ENCODE measurements at places on chromosomes 2 and 18.

DNA sequence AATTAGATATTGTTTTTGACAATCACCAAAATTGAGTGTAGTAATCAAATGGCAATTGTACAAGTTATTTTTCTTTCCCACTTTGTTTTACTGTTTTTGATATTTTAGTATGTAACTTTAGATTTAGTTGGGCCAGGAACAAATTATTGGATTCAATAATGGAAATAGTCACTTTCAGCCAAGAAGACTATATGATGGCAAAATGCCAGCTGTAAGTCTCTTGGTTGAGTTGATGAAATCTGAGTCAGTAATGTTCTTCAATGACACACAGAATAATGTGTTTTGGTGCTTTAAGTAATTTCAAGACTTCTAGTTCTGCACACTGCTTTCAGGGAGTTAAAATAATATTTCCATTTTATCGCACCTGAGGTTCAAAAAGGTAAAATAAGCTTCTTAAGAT lies 2022.0 kb upstream of the CELF4 start:
- DNase-seq, result no peak

- DNase-seq, result no peak
These were observed 90.3 kb downstream of the ROCK2 start for GRCh38 chr2:11254100-11254536.

DNA sequence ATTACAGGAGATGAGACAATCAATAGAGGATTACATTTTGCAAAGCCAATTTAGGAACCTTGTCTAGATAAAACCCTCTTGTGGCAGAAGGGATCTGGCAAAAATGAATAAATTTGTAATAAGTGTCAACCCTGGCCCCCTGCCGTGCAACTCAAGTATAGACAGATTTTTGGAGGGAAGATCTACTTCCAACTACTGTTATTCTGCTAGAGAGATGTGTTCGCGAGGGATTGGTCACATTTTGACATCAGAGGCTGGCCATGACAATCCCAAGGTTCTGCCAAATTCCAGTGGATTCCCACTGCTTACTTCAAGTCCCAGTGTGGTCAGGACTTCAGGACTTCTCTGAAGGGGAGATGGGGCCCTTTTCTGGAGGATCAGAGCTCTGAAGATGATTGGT lies 192.6 kb downstream of the SH3RF3 start:
- no peak for DNase-seq

- DNase-seq, result no peak
These were observed 54.7 kb downstream of the VWC2L start for GRCh38 chr2:214465363-214466146.

DNA sequence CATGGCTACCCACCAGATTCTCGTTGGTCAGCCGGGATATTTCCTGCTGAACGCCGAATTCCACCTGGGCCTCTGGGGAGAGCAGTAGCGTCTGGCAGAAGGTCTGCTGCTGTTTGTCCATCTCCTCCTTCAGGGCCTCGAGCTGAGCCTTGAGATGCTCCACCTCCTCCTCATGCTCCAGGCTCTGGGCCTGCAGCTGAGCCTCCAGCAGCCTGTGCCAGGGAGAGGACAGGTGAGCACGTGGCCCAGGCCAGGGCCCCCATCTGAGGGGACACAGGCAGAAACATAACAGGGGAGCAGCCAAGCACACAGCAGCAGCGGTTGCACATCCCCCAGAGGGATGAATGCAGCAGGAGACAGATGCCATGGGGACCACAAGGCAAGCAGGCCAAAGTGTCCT lies 40.1 kb upstream of the ACAA2 start:
- no peak for DNase-seq

DNA sequence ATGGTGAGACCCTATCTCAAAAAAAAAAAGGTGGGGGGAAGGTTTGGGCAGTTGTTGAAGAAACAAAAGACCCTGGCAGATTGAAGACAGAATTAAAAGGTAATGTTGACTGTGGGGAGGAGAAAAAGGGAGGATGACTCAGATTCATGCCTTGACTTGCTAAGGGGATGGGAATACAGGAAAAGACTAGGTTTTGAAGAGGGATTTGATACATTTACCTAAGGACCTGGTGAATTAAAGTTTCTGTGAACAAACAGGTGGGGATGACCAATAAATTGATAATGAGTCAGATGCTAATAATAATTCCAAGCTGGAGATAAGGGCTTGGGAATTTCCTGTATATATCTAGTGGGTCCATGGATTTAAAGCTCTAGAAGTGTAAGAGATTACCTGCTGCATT lies 27.6 kb downstream of the TTR start:
- no peak for DNase-seq

DNA sequence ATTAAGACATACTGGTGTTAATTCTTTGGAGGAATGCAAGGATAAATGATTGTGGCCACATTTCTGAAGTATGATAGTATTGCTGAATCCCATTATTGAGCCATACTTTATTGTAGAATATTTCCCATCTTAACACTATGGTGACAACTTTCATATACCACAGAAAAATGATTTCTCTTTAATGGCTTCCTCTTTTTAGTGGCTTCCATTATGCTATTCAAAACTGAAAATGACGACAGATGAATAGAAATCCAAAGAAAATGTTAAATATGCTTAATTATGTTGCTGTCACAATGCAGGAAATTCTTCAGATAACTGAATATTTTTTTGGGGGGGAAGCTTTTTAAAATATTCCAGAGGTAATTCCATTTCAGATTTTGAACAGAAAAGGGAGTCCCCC lies 88.9 kb upstream of the TMEM200C start:
- no peak for DNase-seq

DNA sequence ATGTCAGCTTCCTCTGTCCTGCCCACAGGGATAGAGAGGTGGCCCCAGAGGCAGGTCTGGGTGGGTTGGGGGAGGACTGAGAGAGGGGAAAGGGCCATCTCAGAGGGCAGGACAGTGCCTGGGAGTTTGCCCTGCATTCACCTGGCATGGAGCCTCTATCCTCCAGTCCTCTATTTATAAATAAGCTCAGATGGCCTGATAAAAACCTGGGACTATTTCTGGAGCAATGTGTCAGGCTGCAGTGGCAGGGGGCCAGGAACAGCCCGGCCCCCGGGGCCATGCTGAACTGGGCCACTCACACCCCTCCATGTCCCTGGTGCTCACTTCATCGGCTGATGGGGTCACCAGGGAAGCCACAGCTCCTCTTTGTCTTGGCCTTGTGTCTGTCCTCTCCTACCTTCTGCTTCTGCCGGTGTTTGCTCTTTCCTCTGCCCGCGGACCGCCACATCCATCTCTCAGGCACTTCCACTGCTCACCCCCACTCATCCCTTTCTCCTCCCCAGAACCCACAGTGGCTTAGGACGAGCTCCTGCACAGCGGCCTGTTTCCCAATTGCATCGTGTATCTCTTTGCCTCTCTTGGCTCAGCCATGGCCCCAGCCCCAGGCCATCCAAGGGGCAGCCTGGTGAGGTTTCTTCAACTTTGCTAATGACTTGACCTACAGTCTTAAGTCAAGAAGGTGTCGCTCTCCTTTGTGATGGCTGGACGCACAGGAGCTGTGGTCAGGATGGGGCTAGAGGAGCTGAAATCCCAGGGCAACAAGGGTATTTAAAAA lies 38.8 kb downstream of the SCTR start:
- DNase-seq, result no peak

GRCh38 chr2:12177455-12178288 lies 431.2 kb downstream of the LPIN1 start:
- no peak for DNase-seq

GRCh38 chr18:62152844-62153243 lies 34.0 kb downstream of the PIGN start:
- no peak for DNase-seq

- DNase-seq, result no peak
These were observed 267.7 kb downstream of the GLI2 start for GRCh38 chr2:121003391-121003790.

DNA sequence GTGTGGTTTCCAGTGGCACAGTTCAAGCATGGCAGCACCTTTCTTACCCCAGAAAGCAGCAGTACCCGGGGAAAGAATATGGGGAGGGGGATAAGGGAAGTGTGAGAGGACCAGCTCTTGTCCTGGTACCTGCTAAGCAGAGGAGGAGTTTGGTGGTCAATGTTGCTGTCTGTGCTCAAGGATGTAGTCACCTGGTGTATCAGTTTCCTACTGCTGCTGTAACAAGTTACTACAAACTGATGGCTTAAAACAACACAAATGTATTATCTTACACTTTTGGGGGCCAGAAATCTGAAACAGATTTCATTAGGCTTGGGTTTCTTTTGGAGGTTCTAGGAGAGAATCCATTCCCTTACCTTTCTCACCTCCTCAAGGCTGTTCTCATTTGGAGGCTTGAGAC lies 77.5 kb downstream of the VSNL1 start:
- DNase-seq, result no peak

- no peak for DNase-seq
These were observed 114.1 kb upstream of the PKDCC start for GRCh38 chr2:41933585-41934320.

DNA sequence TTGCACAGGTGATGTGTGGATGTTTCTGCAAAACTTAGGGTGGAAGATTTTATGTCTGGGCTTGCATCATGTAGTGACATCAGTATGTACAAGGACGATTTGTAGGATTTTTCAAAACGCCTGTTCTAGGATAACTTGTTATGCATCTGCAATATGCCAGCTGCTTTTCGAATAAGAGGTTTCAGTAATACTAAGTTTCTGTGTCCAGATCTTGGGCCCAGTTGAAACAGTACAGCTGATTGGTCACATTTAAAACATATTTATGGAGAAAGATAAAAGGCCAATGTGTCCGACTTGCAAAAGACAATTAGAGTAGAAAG lies 1.2 kb downstream of the PTPN4 start:
- no peak for DNase-seq

DNA sequence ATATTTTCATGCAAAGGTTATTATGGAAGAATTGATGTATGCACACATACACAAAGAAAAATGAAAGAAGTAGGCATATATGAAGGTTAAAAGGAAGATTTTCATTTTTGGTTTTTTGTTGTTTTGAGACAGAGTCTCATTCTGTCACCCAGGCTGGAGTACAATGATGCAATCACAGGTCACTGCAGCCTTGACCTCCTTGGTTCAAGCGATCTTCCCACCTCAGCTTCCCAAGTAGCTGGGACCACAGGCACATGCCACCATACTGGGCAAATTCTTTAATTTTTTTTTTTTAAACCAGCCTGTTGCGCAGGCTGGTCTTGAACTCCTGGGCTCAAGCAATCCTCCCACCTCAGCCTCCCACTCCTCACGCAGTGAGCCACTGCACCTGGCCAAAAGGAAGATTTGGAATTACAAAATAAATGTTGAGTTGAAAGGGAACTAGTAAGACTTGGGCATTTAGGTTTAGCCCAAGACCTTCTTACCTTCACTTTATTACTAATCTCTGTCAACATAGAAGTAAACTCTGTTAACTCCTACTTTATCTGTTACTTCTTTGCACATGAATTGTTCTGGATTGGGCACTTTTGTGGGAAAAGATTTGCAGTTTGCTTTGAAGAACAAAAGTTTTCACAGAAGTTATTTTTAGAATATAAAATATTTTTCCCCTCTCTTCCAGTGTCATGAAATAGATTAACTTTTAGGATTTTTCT lies 31.7 kb upstream of the NBEAL1 start:
- no peak for DNase-seq

- DNase-seq, result no peak
These were observed 122.2 kb downstream of the RBMS1 start for GRCh38 chr2:160371251-160372009.

DNA sequence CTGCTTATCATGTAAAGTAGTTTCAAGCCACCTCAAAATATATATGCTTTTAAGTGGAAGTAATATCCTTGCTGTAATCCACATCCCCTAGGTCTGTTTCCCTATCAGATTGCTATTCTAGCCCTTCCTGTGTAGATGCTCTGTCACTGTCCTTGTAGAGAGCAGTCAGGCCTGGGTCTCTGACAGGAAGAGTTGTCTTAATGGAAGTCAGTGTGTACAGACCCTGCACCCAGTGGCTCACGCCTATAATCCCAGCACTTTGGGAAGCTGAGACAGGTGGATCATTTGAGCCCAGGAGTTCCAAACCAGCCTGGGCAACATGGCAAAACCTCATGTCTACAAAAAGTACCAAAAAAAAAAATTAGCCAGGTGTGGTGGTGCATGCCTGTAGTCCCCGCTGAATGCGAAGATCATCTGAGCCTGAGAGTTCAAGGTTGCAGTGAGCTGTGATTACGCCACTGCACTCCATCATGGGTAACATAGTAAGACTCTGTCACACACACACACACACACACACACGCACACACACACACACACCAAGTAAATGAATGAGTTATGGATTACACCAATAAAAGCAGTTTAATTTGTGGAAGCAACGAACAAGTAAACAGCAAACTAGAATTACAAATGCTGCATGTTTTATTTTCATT lies 70.2 kb upstream of the DSC1 start:
- DNase-seq, result no peak

- no peak for DNase-seq
These were observed 17.1 kb upstream of the MC2R start for GRCh38 chr18:13932285-13933025.

DNA sequence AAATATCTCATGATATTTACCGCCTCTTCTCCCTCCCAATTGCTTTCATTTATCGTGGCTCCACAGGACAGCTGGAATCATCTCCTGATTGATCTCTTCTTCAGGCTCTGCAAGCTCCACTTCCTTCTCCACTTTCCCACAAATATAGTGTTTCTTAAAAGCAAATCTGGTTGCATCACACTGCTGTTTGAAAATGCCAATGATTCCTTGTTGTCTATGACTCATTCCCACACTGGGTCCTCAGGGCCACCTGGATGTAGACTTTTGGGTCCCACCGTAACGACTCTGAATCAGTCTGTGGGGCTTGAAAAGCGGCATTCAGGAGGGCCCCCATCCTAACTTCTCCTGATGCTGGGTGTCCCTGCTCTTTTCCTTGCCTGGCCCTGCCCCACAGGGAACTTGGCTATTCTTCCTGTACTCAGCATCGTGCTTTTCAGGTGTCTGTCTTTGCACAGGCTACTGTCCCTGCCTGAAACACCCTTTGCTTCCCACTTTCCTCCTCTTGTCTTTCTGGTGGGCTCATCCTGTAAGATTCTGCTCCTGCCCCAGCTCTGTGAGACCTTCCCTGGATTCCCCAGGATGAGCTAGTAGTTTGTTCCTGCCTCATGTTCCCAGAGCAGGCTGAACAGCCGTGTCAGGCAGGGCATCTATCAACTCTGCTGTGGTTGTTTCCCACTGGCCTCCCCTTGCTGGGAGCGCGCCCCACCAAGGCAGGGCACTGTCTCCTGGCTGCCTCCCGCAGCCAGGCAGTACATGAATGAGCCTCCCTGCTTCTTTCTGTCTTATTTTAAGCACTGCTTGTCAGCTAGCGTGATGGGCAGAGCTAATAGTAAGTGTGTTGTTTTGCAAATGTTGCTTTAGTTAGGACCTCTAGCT lies 111.9 kb downstream of the KCTD1 start:
- DNase-seq, result no peak

Measured in T-helper 9 cell (primary cell).